ENCODE measurements at places on chromosomes 1 and 21.

GRCh38 chr1:227917081-227917950 is 30.4 kb downstream of the WNT9A start:
- DNase-seq: no peak

GRCh38 chr1:67604778-67605177 is 80.2 kb upstream of the GADD45A start:
- no peak for DNase-seq

- DNase-seq: no peak
Observed at GRCh38 chr1:55353707-55354620, 138.8 kb upstream of the USP24 start.

- no peak for DNase-seq
Observed at GRCh38 chr1:16718908-16719533, 21.3 kb upstream of the RNU1-4 start.

DNA sequence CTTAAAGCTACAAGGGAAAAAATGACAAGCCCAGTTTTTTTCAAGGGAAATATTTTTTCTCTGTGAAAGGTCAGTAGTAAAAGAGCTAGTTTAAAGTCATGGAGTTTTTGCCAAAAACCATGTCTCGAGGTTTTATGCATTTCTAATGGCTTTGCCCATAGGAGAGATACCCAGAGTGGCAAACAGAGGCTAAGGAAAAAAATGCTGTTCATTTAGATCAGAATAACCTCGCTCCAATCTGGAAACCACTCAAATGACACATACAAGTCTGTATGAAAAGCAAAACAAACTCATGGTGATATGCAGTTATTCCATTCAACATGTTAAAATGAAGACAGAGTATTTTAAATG is 36.9 kb upstream of the EDEM3 start:
- DNase-seq: no peak

DNA sequence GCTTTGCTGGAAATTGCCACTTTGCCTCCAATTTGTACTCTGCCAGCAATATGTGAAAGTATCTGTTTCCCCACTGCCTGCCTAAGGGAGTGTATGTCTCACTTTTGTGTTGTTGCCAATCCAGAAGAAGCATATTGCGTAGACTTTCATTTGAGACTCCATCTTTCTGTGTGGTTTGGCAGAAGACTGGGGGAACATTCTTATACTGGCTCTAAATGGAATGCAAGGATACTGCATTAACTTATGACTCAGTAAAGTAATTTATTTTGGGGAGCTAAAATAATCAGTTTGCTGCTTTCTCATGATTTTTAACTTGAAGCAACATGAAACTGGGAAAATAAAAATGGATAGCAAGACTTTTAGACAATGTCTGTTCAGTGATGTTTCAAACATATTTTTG is 107.7 kb upstream of the TMPRSS2 start:
- DNase-seq: no peak
